ENCODE measurements at places on chromosomes 1 and 21.

- DNase-seq = peak; percentile 4
Observed at GRCh38 chr1:147389532-147390184, 147.2 kb downstream of the CHD1L start.

- no peak for DNase-seq
Observed at GRCh38 chr1:162368451-162368850, 8.2 kb downstream of the SPATA46 start.

GRCh38 chr1:192539297-192540092 is 36.1 kb upstream of the RGS1 start:
- DNase-seq = peak; percentile 86

GRCh38 chr1:63038586-63038985 is 254.7 kb downstream of the ATG4C start:
- DNase-seq = no peak

- peak; percentile 21 for DNase-seq
Observed at GRCh38 chr1:110674337-110675059, at the start of gene KCNA3. Gene KCNA3, minus strand, starts transcription at chr1:110674940. Its CDS starts 131 bp downstream, at chr1:110674809.

GRCh38 chr1:116075990-116076389 is 35.2 kb upstream of the MAB21L3 start:
- no peak for DNase-seq

DNA sequence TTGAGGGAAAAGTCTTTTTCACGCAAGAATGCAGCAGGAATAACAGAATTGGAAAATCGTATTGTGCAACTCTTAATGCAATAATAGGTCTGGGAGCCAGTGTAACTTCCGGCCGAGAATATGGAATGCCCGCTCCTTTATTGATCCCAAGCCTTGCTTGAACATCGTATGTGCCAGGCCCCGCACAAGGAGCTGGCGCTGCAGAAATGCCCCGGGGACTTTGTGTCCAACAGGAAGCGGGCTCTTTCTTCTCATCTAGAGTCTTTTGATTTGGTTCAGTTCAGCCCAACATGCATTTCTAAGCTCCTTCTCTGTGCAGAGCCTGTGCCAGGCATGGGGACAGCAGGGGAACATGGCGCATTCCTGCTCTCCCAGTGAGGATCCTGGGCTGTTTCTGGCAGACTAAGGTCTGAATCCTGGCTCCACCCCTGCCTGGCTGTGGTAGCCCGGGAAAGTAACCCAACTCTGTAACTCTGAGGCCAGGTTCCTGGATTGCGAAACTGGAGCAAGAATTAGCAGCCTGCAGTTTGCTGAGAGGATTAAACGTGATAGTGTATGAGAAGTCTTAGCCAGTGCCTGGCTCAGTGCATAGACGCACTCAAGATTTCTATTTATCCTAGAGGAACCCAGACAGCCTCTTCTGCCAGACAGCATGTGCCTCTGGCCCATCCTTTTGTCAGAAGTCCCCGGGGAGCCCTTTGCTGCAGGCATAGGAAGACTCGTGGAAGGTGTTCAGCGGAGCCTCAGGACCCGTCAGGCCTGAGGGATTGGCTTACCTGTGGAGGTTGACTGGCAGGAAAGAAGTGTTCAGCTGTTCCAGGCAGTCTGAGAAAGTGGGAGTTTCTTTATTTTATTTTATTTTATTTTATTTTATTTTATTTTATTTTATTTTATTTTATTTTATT is 987 bp upstream of the CDCP2 start:
- peak; percentile 62 for DNase-seq

DNA sequence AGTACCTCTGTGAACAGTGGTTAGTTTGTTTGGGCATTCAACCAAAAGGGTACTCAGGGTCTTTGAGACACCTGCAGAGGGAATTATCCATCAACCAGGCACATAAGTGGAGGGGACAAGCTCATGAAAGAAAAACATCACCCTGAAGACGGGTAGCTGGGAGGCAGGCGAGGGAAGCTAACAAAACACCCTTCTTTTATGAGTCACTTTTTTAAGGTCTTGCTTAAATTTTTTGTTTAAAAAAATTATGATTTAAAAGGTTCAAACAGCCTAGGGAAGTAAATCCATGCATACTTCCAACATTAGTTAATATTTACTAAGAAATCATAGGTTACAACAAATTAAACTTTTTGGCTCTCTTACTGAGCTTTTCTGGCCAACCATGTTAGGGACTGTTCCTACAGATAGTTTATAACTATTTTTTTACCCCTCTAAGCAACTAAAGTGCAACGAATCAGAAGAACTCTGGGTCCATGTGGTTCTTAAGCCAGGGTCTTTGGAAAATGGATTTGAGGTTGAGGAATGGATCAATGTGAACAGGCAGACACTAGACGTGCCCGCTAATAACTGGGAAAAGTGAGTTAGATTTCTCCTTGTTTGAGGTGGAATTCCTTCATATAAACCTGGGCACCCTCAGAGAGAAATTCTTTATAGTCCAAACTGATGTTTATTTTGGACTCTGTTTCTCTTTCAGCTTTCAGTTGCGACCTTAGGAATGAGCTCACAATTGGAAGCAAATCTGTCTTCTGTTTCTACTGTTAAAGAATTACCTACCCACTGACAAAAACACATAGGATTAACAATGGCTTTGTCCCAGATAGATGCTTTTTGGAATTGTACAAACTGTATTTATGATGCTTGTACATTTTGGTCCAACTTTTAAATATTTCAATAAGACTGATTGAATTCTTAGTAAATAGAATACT is 123.0 kb downstream of the LYPLAL1 start:
- peak; percentile 30 for DNase-seq

DNA sequence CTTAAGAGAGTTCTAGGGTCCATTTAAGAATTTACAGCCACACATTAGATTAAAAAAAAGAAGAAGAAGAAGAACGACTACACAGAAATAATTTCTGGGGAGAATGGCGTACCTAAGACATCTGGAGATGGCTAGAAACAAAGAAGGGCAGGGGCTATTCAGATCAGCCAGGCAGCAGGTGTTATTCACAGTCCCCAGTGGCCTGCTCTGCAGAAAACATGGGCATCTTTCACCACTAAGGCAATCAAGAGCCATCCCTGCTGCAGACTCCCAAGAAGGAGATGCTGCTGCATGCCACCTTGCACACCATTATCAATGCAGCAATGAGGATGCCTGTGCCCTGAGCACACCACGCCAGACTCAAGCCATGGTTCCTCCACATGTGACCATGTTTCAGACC is 7.9 kb upstream of the FCRL2 start:
- no peak for DNase-seq

DNA sequence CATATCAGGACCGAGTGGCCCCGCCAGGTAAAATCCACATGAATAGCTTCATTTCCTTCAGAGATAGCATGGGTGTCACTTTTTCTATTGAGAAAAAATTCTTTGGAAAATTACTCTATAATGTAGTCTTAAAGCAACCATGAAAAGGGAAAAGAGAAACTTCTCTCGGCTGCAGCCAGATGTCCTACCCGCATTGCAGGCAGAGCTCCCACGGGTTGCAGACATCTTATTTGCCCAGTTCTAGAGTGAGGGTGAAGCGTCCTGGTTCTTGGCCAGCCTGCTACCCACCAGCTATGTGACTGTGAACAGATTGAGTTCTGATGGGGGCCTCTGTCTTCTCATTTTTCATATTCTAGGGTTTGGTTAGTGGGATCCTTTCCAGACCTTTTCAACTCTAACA is 5.0 kb downstream of the ATP1B1 start:
- no peak for DNase-seq

GRCh38 chr1:48246727-48247126 is 24.2 kb downstream of the SLC5A9 start:
- no peak for DNase-seq

DNA sequence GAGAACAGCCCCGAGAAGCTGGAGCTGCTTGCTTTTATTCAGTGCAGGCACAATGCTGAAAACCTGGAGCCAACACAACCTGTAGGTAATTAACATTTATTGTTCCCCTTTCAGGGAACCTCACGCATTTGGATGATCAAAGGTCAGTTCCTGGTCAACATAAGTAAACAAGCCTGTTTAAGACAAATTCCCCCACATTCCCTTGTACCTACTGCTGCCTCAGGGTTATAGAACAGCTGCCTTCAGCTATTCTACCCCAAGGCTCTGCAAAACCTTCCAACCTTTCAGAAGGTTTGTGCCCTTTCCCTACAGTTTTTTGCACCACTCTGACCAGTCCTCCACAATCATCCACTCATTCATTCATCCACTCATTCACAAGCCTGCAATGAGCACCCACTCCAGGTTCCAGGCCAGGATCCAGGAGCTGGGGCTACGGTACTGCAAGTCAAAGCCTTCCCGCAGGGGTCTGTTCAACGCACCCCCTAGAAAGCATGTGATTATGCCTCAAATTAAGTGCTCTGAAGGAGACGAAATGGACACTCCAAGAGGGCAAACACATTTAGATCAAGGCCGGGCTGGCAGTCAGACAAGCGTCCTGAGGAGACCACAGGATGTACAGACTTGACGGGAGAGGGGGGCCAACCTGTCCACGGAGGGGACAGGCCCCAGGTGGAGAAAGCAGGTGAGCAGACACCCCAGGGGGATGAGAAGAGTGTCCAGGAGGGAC is 683.9 kb downstream of the MATN1 start:
- no peak for DNase-seq

DNA sequence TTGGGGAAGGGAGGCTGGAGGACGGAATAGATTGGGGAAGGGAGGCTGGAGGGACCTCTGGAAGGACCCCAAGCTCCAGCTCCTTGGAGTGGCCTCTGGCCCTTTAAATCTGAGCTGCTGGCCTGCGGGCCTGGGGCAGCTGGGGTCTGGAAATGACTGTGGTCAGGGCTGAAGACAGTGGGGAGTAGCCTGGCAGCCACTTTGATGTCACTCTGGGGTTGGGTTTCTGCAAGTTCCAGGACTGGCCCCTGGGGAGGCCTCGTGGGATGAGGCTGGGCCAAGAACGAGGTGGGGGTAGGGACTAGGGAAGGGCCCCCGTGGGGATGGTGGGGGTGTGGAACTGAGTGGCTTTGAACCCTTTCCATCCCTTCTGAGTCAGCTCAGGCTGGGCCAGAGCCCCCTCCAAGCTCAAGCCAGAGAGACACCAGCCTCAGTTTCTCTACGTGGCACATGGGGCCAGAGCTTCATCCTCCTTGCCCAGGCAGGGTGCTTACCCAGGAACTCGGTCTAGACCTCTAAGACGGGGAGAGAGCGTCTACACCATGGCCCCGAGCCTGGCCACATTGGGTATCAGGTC is 59.7 kb downstream of the ALPL start:
- DNase-seq = no peak

- no peak for DNase-seq
Observed at GRCh38 chr1:17441265-17441992, 2.0 kb upstream of the RCC2 start.

- no peak for DNase-seq
Observed at GRCh38 chr1:157132616-157133167, 5.5 kb downstream of the ETV3 start.

GRCh38 chr1:164977561-164977960 is 379.0 kb downstream of the LMX1A start:
- no peak for DNase-seq

DNA sequence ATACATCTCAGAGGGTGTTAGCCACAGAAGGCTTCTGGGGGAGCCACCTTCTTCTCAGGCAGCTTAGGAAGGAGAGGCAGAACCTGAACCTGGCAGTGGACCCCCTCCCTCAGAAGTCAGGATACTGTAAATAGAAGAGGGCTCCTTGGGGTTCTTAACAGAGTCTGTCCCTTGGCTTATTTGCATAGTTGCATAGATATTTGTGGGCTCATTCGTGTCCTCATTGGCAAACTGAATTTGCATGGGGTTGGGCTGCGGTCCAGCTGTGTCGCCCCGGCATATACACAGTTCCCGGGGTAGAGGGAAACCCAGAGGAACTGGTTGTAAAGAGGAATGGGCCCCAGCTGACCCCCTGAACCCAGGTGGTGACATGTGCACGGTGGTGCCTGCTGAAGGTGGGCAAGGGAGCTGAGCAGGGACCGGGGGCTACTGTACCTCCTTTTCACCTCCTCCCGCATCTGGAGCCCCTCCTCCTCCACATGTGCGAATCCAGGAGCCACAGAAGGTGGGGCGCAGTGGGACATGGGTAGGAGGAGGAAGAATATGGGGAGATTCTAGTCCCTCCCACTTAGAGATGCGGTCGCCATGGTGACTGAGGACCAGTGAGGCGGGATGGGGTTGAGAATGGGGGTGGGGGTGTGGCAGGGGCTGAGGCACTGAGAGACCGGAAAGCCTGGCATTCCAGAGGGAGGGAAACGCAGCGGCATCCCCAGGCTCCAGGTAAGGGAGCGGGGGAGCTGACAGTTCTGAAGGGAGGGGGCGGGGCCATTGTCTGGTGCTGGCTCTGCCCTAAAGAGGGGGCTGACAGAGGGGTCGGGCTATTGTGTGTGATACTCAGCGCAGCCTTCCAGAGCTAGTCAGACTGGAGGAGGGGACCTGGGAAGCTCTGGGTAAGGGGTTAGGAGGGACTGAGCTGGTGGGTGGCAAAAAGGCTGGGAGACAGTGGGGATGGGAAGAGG is 3.7 kb upstream of the SEMA4A start:
- no peak for DNase-seq

DNA sequence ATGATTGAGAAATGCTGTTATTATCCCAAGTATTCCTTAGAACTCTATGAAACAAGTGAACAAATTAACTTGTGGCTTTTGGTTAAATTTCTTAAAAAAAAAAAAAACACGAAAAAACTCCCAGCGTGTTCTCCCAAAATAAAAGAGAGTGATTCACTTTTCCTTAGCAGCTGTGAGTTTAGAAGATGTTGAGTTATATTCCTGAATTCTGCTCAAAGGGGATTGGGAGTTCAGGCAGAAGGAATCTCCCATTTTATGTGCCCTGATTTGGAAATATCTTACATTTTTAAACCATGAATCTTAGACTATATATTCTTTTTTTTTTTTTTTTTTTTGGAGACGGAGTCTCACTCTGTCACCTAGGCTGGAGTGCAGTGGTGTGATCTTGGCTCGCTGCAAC is 34.3 kb downstream of the SMG7 start:
- DNase-seq = no peak

DNA sequence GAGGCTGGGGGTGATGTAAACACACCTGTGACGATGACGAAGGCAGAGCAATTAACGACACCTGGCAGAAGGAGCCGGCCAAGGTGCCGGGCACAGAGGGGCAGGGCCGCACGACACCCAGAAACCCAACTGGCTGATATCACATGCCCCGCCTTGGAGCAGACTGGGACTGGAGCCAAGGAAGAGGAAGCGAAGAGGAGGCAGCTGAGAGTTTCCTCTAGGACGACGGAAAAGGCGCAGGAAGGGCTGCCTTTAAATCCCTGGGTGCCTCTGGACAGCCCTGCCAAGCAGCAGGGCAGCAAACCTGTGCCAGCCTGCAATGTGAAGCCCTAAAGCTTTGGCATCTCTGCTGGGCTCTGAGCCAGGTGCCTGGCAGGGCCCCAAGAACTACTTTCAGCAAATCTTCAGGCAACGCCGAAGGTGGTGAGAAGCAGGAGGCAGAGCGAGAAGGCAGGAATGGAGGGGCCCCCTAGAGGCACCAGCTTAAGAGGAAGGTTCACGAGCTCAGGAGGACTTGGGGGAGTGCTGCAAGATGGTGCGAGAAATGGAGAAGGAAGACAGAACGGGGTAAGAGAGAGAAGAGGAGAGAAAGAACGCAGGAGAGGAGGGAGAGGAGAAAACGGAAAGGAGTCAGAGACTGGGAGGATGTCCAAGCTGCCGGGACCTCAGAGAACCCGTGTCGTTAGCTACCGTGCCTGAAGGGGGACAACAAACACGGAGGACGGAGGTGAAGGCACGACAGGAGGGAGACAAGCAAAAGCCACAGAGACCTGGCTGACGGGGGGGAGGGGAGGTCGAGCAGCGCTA is 25.3 kb upstream of the PEF1 start:
- DNase-seq = peak; percentile 65

Measured in hindlimb muscle (tissue), 1 donor.